Panc1 (cell line): ENCODE measurements at places on chromosomes 1 and 21. TPM values are rescaled to one million over a fixed set of nuclear protein-coding genes. Genes with fewer than 3 reads are reported as not detected.

KRTAP13-2 gene
- total RNA-seq, result not detected

HRNR gene
- not detected for total RNA-seq

ERICH3 gene
- not detected for total RNA-seq

HORMAD1 gene
- total RNA-seq, result not detected

EXO1 gene
- total RNA-seq, result 26.3 TPM

ESRRG gene
- total RNA-seq, result not detected

ATP6V1G3 gene
- not detected for total RNA-seq

C1orf56 gene
- total RNA-seq, result 2.7 TPM

REN gene
- not detected for total RNA-seq

OR2L3 gene
- total RNA-seq, result not detected

IL19 gene
- not detected for total RNA-seq

CNKSR1 gene
- 13.7 TPM for total RNA-seq

OPTC gene
- not detected for total RNA-seq

IFI44L gene
- total RNA-seq, result 0.10 TPM

SLC45A3 gene
- 3.0 TPM for total RNA-seq

SPATA1 gene
- total RNA-seq, result 5.0 TPM

HSD3B1 gene
- not detected for total RNA-seq

SEC16B gene
- 0.39 TPM for total RNA-seq

ATP1A2 gene
- 0.15 TPM for total RNA-seq

CORT gene
- total RNA-seq, result 0.41 TPM

CHIA gene
- not detected for total RNA-seq

RGS18 gene
- total RNA-seq, result not detected

SPRR1A gene
- total RNA-seq, result not detected

VAMP4 gene
- total RNA-seq, result 9.3 TPM

ZNF593OS gene
- total RNA-seq, result not detected
